Epithelial cell of proximal tubule (primary cell): ENCODE measurements at places on chromosomes 2 and 18.

- DNase-seq = no peak
These were observed 102.6 kb downstream of the HS6ST1 start for GRCh38 chr2:128215897-128216642.

DNA sequence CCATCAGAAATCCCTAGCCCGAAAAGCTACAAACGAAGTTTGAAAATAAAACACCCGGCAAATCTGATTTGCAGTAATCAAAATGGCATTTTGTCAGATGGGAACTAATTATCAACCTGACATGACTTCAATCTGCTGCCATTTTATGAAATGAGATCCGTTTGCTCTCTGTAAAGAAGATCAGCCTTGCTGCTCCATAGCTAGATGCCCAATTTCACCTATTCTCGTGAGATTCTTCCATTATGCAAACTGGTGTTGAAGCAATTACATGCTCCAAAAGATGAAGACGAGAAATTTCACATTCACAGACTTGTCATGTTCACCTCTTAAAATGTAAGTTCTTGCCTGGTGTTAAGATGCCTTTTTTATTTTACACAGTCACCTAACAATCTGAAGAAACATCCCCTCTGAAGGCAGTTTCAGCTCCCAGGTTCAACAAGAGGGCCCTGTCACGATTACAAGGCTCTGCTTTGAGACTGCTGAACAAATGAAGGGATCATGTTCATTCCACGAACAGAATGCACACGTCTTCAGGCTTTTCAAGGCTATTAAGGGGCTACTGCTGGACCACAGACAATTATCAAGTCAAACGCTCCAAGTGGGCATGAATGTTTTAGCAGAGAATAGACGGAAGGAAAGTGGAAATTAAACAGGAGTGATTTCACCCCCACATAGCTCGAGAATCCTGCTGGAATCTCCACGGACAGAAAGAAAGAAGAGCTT, 172.6 kb upstream of the PID1 start:
- DNase-seq = no peak

DNA sequence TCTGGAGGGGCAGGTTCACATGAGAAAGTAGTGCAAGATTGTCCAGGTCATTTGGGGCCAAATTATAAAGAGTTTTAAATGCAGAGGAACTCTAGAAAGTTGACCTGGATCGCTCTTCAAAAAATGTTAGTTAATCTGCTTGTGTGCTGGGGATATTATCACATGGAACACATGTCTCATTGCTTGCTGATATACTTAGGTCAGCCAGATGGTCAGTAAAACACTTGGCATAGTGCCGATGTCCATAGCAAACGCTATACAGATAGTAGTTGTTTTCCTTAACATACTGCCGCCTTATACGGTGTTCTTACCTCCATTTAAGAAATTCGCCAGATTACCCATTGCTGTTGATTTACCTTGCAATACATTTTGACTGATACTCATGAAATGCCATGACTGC, 103.4 kb upstream of the CWC22 start:
- no peak for DNase-seq

- no peak for DNase-seq
These were observed 98.0 kb downstream of the SMAD7 start for GRCh38 chr18:48852794-48853193.

- DNase-seq = no peak
These were observed 351.6 kb downstream of the SOCS6 start for GRCh38 chr18:70640336-70640887.
